T-helper 2 cell treated with Interferon-gamma antibody and Interleukin-4, amounts not matched to agents 5 μg/mL and 100 μg/mL, for 36 hours (primary cell): ENCODE measurements at places on chromosomes 5 and 9.

GRCh38 chr5:124372457-124372856 lies 374.0 kb downstream of the ZNF608 start:
- no peak for DNase-seq

DNA sequence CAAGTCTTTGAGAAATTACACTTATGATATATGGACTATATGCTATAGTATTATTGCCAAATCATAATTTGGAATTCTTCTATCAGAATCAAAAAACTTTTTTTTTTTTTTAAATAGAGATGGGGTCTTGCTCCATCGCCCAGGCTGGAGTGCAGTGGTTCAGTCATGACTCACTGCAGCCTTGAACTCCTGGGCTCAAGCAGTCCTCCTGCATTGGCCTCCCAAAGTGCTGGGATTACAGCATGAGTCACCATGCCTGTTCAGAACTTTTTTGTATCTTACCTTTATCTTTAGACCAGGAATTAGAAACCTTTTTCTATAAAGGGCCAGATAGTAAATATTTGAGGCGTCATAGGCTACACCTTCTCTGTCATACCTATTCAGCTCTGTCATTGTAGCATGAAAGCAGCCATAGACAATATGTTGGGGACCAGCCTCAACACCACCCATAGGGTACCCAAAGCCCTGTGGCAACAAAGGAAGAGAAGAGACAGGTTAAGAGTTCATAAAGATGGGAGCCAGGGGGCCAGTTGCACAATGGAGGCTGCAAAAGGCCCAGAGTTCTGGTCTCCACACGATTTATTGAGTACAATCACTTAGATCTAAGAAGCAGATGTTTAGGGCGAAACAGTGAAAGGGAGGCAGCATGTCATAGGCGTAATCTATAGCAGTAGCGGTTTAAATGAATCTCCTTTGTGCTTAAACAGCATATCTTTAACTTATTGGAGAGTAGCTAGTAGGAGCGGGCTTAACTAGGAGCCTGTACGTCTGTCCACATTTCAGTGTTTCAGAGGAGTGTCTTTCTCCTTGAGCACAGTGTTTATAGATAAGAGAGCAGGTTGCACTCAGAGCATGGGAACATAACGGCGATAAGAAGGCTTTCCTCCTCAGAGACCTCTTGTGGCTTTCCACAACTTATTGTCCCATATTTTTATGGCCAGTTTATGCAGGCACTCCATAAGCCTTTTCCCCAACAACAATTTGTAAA lies 12.5 kb downstream of the ECM2 start:
- no peak for DNase-seq

DNA sequence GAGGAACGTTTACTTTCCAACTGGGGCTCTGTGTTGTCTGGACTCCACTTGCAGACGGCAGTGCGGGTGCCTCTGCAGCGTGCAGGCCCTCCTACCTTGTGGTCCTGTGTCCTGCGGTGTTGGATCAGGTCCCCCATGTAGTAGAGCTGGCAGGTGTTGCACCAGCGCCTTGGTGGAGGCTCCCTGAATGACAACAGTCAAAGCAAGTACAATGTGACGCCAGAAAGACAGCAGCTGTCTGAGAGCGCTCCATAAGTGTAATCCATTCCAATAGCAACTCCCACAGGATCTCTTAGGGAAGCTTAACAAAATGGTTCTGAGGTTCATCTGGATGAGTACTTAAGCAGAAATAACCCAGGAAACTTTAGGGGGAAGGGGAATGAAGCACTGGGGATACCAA lies 9.9 kb downstream of the BBLN start:
- no peak for DNase-seq

- DNase-seq, result no peak
Measured at GRCh38 chr9:26995810-26996209, 9.7 kb downstream of the LRRC19 start.

DNA sequence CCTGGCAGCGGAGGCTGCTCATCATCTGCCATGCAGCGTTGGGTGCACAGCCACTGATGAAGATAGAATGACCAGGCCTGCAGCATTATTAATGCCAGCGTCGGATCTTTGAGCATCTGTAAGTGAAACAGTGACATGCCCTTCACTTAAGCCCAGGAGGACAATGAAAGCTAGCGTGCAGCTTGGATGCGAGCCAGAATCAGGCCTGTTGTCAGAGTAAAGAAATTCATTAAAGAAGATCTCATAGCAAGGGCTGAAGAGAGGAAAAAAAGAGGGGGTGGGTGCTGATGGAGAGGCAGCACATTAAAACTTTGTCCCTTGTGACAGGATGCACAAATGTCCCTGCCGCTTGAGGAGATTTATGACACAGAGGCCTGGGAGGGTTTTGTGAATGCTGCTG lies 186.1 kb upstream of the MAST4 start:
- DNase-seq, result no peak

DNA sequence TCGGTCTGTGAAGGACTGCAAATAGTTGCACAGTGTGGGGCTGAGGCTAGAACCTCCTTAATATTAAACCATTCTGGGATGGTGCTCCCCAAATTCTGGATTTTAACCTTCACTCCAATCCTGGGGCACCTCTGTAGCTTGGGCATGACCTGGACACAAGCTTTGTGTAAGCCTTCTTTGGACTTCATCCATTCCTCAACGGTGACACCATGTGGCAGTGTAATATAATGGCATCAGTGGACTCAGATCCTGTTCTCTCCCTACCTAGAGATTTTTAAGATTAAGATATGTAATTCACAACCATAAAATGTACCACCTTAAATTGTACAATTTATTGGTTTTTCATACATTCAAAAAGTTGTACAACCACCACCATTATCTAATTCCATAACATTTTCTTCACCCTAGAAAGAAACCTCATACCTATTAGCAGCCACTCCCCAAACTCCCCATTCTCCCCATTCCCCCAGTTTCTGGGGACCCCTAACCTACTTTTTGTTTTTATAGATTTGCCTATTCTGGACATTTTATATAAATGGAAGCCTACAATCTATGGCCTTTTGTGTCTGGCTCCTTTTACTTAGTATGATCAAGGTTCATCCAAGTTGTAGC lies 4.8 kb upstream of the PLGRKT start:
- DNase-seq, result no peak

- no peak for DNase-seq
Measured at GRCh38 chr5:5793242-5794117, 371.0 kb downstream of the ICE1 start.

DNA sequence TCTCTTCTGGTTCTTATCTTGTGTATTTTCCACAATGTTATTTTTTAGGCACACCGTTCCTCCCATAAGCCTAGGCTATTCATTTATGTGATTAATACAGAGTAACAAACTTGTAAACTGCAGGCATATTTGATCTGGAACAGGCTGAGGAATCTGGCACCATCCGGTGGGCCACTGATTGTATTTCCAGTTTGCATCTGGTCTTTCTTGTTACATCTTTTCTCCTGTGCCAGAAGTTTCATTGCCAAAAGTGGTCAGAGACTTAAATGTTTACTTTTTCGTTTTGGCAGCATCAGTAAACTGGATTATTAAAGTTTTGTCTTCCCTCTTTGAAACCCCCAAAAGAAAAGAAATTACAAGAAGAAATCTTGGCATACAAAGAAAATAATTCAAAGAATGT lies 17.9 kb upstream of the ZCCHC7 start:
- no peak for DNase-seq

DNA sequence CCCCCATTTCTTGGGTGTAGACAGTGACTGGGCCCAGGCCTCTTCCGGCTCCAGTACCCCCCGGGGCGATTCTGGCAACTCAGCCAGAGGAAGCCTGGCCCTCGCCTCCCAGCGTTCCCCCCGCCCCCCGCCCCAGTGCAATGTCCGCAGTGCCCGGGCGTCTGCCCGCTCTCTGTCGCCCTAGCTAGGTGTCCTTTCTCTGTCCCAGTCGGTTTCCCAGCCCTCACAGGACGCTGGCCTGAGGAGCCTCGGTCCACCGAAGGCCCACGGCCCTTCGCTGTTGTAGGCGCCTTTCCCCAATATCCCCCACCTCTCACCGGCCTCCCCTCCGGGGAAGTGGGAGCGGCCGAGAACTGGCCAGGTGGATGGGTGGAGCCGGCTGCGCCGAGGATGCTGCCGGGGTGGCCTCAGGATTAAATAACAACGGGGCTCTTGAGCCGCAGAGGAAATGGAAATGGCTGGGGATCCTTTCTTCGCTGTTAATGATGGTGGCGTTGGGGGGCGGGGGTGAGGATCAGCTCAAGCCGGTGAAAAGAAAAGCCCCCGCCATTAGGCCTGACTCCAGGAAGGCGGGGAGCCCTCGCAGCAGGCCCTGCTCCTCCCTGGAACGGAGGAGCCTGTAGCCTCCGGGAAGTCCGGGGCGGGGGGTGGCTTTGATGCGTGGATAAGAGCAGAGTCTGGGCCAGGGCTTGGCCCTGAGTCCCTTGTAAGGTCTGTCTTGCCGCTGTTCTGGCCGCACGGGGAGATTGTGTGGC lies 1.1 kb upstream of the SPRY4 start:
- no peak for DNase-seq

GRCh38 chr5:136724161-136724560 lies 358.8 kb upstream of the TRPC7 start:
- no peak for DNase-seq

DNA sequence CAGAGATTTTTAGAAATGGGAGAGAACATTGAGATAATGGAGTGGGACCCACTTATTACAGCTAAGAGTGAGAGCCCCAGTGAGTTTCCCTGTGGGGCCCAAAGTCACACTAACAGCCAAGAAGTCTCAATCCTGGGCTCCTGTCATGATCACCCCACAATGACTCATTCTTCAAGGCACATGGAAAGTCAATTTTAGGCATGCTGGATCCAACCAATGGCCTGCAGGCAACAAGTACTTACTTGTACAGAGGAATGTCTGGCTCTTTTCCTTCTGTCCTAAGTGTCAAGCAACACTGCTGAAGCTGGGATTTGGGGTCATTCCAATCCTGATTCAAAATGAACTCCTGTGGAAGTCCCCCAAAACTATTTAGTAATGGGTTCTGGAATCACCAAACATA lies 123.1 kb downstream of the DROSHA start:
- DNase-seq, result no peak

- DNase-seq, result no peak
Measured at GRCh38 chr5:17228821-17229291, 11.4 kb downstream of the BASP1 start.

DNA sequence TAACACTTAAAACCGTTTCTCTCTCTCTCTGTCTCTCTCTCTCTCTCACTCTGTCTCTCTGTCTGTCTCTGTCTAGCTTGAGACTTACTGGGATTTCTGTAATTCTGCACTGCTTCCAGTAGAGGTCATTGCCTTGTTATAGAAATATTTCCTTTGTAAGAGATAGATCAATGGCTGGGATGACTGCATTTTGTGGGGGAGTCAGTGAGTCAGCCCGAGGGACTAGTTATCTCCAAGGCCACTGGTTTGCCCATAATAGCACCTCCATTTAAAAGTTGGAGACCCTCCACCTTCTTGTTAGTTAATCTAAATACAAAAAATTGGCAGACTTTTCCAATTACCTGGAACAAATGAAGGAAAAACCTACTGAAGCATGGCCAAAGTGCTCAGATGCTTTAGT lies 547.2 kb downstream of the LRRC70 start:
- no peak for DNase-seq

- DNase-seq, result no peak
Measured at GRCh38 chr5:136621743-136622142, 256.4 kb upstream of the TRPC7 start.

GRCh38 chr9:127754099-127755060 lies 19.3 kb upstream of the TOR2A start:
- DNase-seq, result no peak

DNA sequence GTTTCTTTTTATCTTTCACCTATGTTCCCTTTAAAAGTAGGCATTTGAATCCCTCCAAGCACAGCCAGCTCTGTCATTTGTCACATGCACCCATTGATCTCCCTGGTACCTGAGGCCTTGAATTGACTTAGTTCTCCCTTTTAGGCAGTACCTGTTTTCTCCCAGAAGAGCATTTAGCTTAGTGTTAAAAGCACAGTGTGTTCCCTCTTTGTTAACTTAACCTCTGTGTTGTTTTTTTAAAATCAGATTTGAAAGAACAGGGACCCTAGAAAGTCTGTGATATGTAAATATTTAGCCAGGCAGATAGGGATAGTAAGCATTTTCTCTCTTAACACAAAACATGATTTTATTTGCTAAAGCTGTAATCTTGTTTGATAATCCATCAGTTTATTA lies 113.8 kb upstream of the SPATA31D4 start:
- no peak for DNase-seq

DNA sequence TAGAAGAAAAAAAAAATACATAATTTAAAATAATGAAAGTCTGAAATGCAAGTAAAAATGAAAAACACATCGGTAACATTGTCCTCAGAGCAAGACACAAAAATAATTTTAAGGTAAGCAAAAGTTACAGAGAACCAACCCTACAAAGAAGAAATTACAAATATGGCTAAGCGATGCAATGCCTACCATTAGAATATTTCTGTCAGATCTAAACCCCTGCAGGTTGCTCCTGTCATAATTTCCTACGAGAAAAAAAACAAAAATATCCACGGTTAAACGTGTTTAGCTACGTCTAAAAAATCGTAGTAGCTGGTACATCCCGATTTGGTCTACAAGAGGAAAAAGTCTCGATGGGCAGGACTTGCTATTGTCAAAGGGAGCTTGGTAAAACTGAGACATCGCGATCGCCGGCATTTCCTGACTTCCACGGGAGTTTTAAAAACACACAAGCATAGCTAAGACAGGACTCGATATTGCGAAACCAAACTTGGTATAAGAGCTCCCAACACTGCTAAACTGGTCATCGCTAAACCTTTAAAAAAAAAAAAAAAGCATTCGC lies 1.1 kb upstream of the ANXA2R start:
- no peak for DNase-seq

- DNase-seq, result no peak
Measured at GRCh38 chr5:137622850-137623249, 113.0 kb downstream of the KLHL3 start.

GRCh38 chr5:8239198-8239597 lies 370.2 kb downstream of the MTRR start:
- no peak for DNase-seq

DNA sequence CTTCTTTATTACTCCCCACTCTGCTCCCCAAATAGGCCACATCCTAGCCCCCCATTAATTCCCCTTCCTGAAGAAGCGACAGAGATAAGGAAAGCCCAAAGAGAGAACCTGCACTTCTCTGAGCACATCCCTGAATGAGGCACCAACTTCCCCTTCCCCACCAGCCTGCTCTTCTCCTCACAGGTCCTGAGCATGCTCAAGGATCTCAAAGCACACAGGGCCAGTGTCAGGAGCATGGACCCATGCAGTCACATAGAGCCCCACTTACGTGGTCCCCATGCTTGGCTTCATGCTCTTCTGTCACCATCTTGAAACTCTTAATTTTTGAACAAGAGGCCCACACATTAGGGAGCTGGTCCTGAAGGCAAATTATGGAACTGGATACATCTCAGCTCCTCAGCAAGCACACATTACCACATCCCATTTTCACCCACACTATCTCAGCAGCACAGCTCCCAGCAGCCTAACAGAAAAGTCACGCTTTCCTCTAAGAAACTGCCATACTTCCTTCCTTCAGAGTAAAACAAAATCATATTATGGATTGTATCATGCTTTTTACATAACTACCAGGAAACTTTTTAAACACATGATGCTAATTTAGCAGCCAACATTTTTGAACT lies 99.8 kb downstream of the NFIB start:
- no peak for DNase-seq

- no peak for DNase-seq
Measured at GRCh38 chr9:105864248-105864898, 170.0 kb downstream of the TMEM38B start.

GRCh38 chr9:9919174-9919775 lies 693.5 kb downstream of the PTPRD start:
- no peak for DNase-seq
